ENCODE measurements at places on chromosomes 5 and 9. TPM values are rescaled to one million over a fixed set of nuclear protein-coding genes. Genes with fewer than 3 reads are reported as not detected.

- DNase-seq: no peak
Observed at GRCh38 chr5:128966375-128966774, 1.1 kb downstream of the SLC27A6 start.

GRCh38 chr5:136420168-136420898 lies 55.0 kb upstream of the TRPC7 start:
- no peak for DNase-seq

The SLC25A25 gene
- 30.5 TPM for total RNA-seq

- DNase-seq: no peak
Observed at GRCh38 chr5:135377751-135378680, 21.0 kb downstream of the MACROH2A1 start.

DNA sequence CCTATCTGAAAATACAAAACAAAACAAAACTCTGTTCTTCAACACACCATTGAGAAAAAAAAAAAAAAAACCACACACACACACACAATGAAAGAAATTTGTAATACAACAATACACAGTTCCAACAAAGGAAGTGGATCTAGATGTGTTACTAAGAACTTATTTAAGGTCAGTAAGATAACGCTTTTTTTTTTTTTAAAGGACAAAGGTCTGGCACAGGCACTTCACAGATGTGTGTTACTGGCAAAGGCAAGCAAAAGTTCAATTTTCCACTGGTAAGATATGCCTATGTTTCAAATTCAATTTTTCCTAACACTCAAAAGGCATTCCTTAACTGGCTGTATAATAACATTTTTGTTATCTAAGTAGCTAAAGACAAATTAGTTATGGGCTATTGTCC lies 3.6 kb downstream of the RFK start:
- DNase-seq: no peak

The DMRT3 gene
- total RNA-seq: not detected

The CMBL gene
- 1.4 TPM for total RNA-seq

- DNase-seq: no peak
Observed at GRCh38 chr9:38117651-38118050, 48.6 kb upstream of the SHB start.

The TGFBI gene
- 1,514 TPM for total RNA-seq

- peak; percentile 65 for DNase-seq
Observed at GRCh38 chr5:158175934-158176481, 317.1 kb upstream of the CLINT1 start.

DNA sequence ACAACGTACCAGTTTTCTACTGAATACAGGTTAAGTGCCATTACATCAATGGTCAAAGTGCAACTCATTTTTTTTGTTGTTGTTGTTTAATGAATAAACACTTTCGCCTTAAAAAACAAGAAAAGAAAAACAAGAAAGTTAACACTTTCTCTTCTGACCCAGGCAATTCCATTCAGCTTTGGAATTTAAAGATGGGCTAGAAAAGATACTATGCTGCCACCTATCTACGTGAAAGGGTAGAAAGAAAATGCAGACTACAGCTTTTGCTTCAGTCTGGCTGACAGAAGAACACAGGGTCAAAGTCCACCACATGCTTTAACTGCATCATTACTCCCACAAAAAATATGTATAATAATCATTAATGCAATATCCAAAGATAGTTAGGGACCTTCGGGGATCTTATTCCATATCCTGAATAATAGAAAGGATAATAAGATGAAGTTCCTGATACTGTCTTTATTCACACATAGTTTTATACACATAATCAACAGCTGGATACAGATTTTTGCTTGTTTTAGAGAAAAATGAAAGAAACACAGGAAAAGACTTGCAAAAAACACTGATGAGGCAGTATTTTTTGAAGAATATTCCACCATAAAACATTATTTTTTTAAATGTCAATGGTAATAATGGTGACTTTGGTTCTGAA lies 40.4 kb downstream of the ZDHHC21 start:
- DNase-seq: no peak

DNA sequence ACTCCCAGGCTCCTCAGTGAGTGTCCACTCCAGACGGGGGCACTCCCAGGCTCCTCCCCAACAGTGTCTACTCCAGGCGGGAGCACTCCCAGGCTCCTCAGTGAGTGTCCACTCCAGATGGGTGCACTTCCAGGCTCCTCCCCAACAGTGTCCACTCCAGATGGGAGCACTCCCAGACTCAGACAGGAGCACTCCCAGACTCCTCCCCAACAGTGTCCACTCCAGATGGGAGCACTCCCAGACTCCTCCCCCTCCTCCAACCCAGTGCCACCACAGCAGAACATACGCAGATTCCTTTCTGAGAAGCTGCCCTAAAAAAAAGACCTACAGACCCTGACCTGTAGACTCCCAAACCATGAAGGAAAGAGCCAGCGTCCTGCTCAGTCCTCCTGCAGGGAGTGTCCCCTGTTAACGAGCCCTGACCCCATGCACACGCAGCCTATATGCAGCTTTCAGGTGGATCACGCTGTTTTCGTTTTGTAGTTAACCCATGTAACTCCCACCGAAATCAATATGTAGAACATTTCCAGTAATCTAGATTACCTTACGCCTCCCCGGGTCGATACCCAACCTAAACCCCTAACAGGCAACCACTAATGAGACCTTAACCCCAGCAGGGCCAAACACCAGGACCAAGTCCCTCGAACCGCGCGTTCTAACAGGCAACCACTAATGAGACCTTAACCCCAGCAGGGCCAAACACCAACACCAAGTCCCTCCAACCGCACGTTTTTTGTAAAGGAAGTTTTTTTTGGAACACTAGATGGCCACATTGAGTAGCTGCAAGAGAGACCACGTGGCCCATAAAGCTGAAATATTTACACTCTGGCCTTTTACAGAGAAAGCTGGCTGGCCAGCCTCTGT lies 15.7 kb downstream of the PNPLA7 start:
- peak; percentile 65 for DNase-seq

GRCh38 chr5:98391921-98392625 lies 381.4 kb upstream of the RGMB start:
- no peak for DNase-seq

DNA sequence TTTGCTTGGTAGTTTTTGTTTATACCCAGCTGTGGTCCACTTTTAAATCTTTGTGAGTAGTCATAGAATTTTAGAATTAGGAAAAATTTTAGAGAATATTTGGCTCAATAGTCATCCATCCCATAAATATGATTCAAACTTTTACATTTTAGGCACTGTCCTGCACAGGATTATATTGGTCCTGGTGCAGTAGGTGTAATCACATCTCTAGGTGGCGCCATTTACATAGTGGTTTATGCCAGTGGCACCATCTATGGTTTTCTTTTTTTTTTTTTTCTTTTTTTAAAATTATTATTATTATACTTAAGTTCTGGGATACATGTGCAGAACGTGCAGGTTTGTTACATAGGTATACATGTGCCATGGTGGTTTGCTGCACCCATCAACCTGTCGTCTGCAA lies 260.7 kb upstream of the KCNN2 start:
- DNase-seq: peak; percentile 20

The NFIB gene
- 19.4 TPM for total RNA-seq

- DNase-seq: no peak
Observed at GRCh38 chr5:138843316-138844124, 31.6 kb downstream of the LRRTM2 start.

DNA sequence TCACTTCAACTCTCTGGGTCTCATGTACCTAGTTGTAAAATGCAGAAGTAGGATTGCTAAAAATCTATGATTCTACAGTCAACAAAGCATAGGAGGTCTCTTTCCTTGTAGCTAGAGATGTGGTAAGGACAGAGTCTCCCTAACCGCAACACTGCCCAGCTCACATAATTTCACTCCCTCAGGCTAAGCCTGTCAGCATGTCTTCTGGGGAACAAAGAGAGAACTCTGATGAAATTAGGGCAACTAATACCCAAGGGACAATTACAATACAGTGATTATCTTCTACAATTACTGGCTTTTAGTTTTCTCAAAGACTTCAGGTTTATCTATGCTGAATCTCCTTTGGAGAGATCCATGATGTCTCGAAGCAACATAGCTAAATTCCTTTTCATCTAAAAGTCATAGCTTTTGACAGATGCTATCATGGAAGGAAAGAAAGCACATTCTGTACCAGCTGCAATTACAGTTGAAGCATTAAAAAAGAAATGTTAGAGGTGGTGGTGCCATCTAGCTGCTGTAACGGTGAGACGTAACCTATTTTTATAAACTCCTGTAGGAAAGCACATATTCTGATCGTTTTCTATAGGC lies 141.1 kb upstream of the TARS1 start:
- peak; percentile 42 for DNase-seq

DNA sequence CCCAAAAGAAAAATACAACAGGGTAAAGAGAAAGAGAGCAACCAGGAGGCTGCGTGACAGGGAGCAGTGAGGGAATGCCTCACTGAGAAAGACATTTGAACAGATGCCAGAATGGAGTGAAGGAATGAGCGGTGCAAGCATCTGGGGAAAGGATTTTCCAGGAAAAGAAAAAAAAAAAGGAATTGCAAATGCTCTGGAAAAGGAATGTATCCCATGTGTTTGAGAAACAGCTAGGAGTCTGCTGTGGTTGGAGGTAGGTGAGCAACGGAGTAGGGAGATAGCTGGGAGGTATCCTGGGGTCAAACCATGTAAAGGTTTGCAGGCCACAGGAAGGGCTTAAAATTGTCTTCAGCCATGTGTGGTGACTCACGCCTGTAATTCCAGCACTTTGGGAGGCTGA lies 23.6 kb upstream of the CEMIP2 start:
- peak; percentile 21 for DNase-seq

GRCh38 chr9:133290751-133291302 lies 15.8 kb upstream of the ABO start:
- no peak for DNase-seq

DNA sequence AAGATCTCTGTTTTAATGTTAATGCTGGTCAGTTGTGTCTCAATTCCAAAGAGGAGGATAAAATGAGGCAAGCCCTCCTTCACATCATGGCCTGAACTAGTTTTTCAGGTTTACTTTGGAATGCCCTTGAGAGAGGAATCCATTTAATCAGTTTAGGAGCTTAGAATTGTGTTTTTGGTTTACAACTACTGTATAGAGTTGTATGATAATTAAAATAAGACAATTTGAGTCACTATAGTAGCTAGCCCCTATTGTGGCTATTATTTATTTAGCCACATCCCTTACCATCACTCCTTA lies 107.8 kb upstream of the PRLR start:
- DNase-seq: no peak

The FAM221B gene
- not detected for total RNA-seq

GRCh38 chr5:54311176-54311677 lies 854 bp upstream of the ARL15 start:
- peak; percentile 35 for DNase-seq

- DNase-seq: no peak
Observed at GRCh38 chr5:178992291-178992895, 2.7 kb downstream of the GRM6 start.

The FBXL7 gene
- 0.92 TPM for total RNA-seq

DNA sequence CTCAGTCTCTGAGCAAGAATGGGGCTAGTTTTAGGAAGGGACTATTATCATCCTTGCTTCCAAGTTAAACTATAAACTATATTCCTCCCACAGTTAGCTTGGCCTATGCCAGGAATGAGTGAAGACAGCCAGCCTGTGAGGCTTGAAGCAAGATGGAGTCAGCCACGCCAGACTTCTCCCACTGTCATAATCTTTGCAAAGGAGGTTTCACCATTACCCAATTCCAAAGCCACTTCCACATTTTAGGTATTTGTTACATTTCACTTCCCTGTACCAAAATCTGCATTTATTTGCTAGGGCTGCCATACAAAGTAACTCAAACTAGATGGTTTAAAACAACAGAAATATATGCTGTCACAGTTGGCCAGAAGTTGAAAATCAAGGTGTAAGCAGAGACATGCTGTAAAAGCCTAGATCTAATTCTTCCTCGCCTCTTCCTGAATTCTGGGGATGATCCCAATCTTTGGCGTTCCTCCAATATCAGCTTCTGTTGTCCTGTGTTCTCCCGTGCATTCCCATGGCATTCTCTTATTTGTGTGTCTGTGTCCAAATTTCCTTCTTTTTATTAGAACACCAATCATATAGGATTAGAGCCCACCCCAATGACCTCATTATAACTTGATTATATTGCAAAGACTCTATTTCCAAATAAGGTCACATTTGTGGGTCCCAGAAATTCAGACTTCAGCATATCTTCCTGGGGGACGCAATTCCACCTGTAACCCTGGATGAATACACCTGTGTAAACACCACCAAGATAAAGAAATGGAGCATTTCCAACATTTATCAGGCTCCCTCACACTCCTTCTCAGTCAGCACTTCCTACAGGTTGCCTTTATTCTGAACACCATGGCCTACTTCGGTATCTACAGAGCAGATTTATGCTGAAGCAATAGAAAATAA lies 126.8 kb downstream of the GCNT1 start:
- DNase-seq: no peak

GRCh38 chr5:92513067-92513466 lies 1068.0 kb downstream of the NR2F1-AS1 start:
- peak; percentile 3 for DNase-seq

- DNase-seq: no peak
Observed at GRCh38 chr5:104965006-104965405, 1402.4 kb upstream of the NUDT12 start.

DNA sequence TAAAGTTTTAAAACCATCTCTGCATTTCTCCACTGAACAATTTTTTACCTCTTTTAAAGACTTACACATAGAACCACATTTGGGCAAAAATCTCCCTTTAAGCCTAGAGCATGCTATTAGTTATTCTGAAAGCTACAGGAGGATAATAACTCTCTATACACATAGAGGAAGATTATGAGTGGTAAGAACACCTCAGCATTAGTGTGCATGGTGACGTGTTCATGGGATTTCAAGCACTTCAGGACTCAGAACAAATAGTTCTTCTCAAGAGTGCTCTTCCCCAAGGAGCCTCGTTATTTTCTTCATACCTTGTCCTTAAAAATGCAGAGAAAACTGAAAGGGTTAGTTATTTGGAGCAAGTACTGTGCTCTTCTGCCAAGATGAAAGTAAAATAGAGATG lies 256.9 kb upstream of the TUSC1 start:
- DNase-seq: no peak

Measured in Daoy (cell line).